NCI-H1417 treated with DMSO at 0.1 percent for 48 hours (cell line): ENCODE measurements at places on chromosomes 12 and 14.

DNA sequence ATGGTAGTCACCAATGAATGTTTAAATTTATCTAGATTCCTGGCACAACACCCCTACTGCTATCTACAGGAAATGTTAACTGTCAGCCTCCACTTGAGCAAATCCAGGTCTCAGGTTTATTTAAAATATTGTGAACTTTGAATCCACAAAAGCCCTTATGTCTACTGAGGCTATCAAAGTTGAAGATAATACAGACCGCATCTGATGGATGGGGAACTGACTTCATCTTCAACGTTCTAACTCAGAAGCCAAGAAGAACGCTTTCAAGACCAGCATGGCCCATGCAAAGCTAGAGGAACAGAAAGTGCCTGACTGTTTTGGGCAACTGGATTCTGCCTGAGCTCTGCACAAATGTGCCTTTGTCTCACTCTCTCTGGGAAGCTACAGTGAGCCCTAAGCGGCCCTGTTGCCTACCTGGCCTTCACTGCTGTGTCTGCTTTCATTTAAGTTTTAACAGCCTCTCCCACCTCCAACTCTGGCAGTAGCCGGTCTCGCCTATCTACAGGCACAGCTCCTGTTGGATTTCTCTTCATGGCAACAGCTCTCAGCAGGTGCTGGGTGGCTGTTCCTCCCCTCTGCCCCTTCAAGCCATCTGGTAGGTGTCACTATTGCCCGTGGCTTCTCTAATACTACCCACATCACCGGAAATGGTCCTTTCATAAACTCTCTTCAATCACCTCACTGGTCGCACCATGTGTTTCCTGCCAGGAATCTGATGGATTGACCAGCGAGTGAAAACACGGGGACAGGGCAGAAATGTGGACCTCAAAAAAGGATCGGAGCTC, 112.1 kb upstream of the OVCH1 start:
- no peak for DNase-seq

- DNase-seq, result peak; percentile 82
Measured at GRCh38 chr12:92859650-92860386, 69.3 kb downstream of the EEA1 start.

DNA sequence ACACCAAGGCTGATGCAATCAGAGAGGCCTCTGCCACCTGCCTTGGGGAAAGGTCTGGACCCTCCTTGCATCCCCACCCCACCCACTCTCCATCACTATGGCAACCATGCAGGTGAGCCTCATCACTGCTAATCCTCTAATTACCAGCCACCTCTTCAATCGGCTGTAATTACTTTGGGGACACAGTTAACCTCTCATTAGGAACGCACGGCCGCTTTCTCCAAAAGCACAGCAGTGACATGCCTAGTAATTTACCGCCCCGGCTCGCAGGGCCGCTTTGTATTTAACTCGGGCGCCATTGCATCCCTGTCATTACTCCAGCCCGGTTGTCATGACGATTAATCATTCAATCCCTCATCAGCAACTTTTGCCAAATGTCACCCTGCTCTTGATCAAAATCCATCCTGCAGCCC, 36.3 kb upstream of the FAM222A start:
- peak; percentile 99 for DNase-seq

DNA sequence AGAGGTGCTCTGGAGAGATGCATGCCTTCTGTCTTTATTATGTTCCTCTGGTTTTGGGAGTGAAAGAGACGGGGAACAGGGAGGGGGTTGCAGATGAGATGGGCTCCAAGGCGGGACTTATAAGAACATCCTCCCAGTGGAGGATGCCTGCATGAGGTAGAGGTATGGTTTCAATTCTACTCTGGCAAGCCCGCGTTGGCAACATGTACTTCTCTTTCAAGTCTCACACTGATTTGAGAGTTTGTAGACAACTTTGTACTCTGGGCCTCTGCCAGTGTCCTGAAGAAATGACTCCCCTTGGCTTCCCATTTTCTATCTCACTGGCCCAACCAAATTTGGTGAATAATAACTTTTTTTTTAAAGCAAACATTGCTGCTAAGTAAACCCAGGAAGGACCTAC, 121.3 kb downstream of the C12orf75 start:
- DNase-seq, result no peak

GRCh38 chr12:90292183-90292582, 583.5 kb upstream of the ATP2B1 start:
- no peak for DNase-seq

DNA sequence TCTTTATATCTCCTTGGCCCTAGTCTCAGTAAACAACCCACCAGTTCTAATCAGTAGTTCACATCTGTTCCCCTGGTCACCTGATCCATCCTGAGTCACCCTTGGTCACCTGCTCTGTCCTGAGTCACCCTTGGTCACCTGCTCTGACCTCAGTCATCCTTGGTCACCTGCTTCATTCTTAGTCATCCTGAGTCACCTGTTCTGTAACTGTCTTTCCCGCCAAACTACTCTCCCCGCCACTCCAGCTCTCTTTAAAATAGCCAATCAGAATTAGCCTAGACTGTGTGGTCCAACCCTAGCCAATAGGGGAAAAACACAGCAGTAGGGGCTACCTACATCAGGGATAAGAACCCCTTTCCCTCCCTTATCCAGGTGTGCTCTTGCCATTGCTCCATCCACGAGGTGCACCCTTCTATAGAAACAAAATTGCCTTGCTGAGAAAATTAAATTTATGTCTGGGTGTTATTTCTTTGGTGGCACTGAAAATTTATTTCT, 245.4 kb upstream of the DIO3 start:
- no peak for DNase-seq

DNA sequence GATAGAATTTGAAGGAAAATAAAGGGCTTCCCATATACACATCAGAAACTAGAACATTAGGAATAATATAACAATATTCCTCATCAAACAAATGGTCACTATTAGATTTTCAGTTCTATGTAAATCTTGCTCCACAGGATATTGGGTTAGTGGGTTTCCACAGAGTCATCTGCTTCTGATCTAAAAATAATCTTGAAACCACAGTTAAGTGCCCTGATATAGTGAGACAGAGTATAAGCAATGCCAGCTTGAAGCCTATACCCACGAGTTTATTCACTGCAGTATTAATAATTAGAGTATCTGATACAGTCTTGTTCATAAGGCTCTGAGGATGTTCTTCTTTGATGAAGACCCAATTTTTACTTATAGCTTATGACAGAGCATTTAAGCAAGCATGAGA, 74.5 kb upstream of the ATF7IP start:
- no peak for DNase-seq

- DNase-seq, result no peak
Measured at GRCh38 chr12:30878024-30878423, 48.5 kb upstream of the TSPAN11 start.

DNA sequence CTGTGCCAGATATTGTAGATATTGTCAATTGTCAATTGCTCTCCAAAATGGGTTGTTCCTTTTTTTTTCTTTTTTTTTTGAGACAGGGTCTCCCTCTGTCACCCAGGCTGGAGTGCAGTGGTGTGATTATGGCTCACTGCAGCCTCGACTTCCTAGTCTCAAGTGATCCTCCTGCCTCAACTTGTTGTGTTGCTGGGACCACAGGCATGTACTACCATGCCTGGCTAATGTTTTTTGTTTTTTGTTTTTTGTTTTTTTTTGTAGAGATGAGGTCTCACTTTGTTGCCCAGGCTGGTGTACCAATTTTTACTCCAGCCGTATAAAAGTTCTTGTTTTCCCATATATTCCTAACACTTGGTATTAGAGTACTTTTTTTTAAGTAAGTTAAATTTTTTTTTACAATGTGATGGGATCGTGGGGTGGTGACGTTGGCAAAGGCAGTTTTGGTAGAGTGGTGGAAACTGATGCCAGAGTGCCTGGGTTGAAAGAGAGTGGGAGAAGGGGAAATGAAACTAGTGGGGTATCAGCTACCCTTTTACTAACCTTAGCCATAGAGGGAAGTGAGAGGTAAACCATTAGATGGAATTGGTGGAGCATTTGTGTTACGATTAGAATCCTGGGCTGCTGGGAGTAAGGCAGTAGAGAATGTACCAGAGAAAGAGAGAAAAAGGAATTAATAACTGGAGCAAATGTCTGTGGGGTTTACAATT, 33.0 kb upstream of the CFAP54 start:
- DNase-seq, result no peak

- DNase-seq, result no peak
Measured at GRCh38 chr14:78248501-78249090, 78.4 kb downstream of the NRXN3 start.
